ENCODE measurements at places on chromosomes 5 and 9.
A peak's percentile ranks its signal among the peaks of the same experiment; 100 is the strongest.

DNA sequence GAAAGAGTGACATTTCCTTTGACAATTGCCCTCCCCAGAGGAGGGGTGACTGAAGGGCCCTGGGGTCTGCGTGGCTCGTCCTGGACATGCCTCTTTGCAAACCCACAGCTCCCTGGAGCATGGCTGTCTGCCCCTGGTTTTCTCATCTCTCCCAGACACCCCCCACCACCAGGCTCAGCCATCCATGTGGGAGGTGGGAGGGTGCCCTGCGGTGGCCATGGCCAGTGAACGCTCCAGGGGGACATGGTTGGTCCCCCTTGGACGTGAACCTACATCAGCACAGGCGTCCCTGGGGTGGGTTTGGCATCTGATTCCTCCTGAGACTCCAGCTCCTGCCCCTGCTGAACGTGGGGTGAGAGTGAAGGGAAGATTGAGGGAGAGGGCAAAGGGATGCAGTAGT, 67.7 kb upstream of the LMX1B start:
- DNase-seq = no peak

DNA sequence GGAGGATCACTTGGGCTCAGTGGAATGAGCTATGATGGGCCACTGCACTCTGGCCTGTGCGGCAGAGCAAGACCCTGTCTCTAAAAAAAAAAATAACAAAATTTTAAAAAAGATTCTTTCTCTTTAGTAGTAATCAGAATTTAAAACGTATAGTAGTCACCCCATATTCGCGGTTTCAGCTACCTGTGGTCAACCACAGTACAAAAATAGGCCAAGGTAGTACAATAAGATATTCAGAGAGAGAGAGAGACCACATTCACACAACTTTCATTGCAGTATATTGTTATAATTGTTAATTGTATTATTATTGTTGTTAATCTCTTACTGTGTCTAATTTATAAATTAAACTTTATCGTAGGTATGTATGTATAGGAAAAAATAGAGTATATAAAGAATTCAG, 18.7 kb downstream of the INIP start:
- DNase-seq = no peak

DNA sequence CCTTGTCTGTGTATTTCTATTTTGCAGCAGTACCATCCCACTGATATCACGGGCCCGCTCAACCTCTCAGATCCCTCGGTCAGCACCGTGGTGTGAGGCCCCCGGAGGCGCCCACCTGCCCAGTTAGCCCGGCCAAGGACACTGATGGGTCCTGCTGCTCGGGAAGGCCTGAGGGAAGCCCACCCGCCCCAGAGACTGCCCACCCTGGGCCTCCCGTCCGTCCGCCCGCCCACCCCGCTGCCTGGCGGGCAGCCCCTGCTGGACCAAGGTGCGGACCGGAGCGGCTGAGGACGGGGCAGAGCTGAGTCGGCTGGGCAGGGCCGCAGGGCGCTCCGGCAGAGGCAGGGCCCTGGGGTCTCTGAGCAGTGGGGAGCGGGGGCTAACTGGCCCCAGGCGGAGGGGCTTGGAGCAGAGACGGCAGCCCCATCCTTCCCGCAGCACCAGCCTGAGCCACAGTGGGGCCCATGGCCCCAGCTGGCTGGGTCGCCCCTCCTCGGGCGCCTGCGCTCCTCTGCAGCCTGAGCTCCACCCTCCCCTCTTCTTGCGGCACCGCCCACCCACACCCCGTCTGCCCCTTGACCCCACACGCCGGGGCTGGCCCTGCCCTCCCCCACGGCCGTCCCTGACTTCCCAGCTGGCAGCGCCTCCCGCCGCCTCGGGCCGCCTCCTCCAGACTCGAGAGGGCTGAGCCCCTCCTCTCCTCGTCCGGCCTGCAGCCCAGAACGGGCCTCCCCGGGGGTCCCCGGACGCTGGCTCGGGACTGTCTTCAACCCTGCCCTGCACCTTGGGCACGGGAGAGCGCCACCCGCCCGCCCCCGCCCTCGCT, 1.9 kb downstream of the LRRC26 start:
- DNase-seq = peak; percentile 33

DNA sequence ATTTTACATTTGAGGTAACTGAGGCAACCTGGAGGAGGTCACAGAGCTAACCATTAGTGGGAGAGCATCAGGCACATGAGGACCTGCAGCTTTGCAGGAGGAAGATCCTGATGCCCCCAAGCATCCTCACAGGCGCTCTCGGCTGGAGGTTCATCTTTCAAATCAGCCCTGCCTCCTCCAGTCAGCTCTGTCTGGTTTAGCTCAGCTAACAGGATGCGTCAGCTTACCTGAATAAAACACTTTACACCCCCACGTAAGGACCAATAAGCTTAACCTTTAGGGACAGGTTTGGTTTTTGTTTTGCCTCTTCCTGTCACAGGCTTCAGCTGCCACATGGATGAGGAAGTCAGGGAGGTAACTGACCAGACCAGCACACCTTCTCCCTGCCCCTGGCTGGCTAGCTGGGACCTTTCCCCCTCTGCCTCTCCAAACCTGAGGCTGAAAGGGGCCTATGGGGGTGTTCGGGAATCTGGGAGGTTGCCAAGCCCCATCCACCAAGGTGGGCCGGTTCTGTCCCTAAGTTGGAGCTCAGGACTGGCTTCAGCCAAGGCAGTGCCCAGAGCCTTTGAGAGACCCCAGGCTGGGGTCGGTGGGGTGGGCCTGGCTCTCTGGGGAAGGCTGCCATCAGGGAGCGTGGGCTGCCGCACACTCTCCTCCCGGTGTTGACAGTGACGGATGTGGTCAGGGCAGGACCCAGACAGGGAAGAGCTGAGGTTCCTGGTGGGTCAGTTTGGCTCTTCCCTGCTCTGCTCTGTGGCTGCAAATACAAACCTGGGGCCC, 20.0 kb upstream of the FCN1 start:
- DNase-seq = no peak

GRCh38 chr9:135045928-135046738, 41.3 kb upstream of the OLFM1 start:
- DNase-seq = no peak

DNA sequence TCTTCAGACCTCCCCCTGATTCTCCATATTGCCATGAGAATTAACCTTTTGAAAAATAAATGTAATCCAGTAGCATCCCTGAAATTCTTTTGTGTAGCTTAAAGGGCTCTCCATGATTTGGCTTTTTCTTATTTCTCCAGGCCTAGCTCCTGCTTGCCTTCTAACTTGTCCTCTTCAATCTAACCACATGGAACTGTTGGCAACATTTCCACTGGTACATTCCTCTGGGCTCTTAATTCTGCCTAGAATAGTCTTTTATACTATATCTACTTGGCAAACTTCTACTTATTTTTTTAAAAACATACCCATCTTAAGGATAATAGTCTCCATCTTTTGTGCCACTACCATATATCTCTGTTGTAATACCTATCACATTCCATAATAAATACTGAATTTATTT, 54.1 kb downstream of the GNG10 start:
- no peak for DNase-seq

DNA sequence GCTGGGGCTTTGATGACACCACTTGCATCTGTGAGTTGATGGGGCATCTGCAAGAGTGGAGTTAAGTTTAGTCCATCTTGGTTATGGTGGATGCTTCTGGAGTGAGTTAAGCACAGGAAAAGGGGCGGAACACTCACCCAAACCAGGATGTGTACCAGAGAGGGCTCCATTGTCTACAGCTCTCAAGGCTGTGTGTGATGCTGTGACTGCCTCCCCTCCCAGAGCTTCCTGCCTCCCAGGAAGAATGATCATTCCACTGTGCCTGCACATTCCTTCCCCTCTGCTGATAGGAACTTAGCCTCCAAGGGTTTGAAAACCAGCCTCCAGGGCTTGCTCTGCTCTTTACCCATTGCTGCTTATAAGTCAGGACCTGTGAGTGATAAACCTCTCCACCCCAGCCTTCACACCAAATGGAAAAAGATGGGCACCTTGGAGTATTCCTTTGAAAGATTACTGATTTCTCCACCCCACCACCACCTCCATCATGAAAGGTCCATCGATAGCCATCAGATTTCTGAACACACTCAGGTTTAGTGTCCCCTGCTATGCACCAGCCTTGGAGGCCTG, 160.1 kb upstream of the SPRY4 start:
- no peak for DNase-seq

- DNase-seq = no peak
Measured at GRCh38 chr5:178630475-178630930, 3.7 kb upstream of the CLK4 start.

GRCh38 chr9:89528540-89528939, 30.6 kb upstream of the SEMA4D start:
- no peak for DNase-seq

DNA sequence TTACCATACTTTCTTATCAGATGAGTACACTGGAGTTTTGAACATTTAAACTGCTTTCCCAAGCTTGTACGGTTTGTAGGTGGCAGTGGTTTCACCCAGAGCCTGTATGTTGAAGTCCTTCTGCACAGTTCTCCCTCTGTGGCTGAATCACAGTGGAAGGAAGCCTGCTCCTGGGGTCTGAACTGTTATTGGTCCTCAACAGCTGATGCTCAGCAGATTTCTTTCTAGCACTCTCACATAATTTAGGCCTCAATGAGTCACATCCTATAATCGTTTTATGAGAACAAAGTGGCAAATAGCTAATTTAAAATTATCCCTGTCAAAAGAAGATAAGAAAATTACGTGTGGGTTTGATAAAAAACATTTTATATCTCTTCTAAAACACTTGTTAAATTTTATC, 229.7 kb downstream of the TLE4 start:
- DNase-seq = no peak

DNA sequence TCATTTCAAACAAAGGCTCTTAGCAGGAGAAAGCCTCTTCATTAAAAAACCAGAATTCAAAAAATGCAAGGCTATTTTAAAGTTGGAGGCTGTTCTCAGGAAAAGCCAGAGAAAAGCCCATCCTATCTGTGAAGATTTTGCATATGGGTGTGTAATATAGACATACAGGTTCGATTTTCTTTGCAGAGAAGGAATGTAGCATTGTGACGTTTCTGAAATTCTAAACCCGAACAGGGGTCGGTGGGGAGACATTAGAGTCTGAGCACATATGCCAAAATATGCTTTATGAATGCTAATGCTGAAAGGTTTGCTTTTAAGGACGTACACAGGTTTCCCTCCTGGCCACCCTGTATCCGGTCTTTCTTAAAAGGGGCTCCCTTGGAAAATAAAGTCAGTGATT, 363.1 kb upstream of the PAPPA start:
- no peak for DNase-seq

- DNase-seq = no peak
Measured at GRCh38 chr5:34598177-34598794, 57.8 kb upstream of the RAI14 start.

DNA sequence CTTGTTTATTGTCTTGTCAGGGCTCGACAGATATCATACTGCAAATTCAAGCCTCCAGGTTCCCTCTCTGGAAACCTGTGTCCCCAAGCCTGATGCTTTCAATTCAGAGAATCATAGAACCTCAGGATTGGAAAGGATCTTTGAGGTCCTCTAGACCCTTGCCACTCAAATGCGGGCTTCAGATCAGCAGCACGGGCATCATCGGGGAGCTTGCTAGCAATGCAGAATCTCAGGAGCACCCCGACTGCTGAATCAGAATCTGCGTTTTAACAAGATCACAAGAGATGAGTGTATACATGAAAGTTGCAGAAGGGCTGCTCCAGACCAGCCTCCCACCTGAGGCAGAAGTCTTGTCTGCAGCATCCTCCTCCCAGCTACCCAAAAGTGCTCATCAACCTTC, 13.1 kb upstream of the EGFLAM start:
- no peak for DNase-seq

- DNase-seq = no peak
Measured at GRCh38 chr5:132387640-132388117, 18.2 kb downstream of the SLC22A5 start.

- DNase-seq = no peak
Measured at GRCh38 chr9:110065532-110065931, 142.4 kb downstream of the C9orf152 start.

GRCh38 chr9:110936237-110936636, 102.0 kb downstream of the LPAR1 start:
- DNase-seq = no peak

- DNase-seq = no peak
Measured at GRCh38 chr9:84151236-84151635, 170.6 kb downstream of the RMI1 start.

- DNase-seq = no peak
Measured at GRCh38 chr5:133387091-133387490, 225.2 kb downstream of the FSTL4 start.

DNA sequence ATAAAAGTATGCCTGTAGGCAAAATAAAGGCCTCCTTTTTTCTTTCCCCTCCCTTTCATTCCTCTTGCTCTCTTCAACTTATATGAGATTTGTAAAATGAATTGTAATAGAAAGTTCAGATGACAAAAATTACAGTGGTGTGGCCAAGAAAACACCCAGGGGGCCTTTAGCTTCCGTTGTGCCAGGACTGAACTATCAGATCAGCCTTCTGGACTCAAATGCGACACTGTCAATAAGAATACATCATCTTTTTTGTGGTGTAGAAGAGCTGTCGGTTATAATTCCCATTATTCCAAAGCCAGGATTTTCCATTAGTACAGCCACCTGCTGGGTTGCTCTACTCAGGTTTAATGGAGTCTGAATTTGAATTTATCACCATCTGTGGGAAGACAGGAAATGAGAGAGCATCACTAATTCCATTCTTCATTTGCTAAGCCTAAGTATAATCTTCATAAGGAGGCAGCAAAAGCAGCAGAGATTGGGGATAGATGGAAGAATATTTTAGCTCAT, 443.4 kb downstream of the ANXA1 start:
- no peak for DNase-seq

DNA sequence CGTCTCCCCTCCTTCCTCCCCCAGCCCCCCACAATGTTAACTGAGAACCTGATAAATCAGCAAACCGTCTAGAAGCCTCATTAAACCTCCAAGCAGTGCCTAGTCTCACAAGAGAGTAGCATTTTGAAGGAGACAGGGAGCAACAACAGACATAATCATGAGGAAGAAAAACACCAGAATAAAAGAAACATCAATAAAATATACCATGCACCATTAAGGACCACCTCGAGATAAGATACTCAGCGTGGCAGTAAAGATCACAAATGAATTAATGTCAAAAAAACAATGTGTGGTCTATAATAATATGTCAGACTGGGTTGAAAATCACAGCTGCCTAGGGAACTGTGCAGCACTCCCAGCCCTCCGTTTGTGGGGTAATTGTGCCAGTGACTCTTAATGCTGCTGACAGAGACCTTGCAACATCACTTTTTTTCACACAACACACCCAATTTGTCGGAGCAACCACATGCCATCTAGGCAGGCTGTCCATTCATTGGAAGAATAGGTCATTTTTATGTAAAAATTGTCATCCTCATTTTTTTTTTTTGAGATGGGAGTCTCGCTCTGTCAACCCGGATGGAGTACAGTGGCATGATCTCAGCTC, 450.8 kb upstream of the WWC1 start:
- no peak for DNase-seq

- DNase-seq = peak; percentile 54
Measured at GRCh38 chr5:30040488-30041118, 1152.9 kb upstream of the CDH6 start.

All from NCI-H2171 (cell line).